ENCODE measurements at places on chromosomes 11 and 22. TPM values are rescaled to one million over a fixed set of nuclear protein-coding genes. Genes with fewer than 3 reads are reported as not detected.

FOXR1 gene
- total RNA-seq, result not detected

NCR3LG1 gene
- total RNA-seq, result 0.69 TPM

TTC9C gene
- 37.6 TPM for total RNA-seq

OR4C6 gene
- not detected for total RNA-seq

ABCC8 gene
- not detected for total RNA-seq

OR8B8 gene
- not detected for total RNA-seq

RBMXL2 gene
- total RNA-seq, result not detected

LDLRAD3 gene
- total RNA-seq, result 0.10 TPM

TMEM45B gene
- total RNA-seq, result 5.8 TPM

GPR83 gene
- not detected for total RNA-seq

FAM118B gene
- total RNA-seq, result 9.7 TPM

MAPK8IP1 gene
- 0.43 TPM for total RNA-seq

ASPHD2 gene
- 10.0 TPM for total RNA-seq

C22orf42 gene
- total RNA-seq, result not detected

MFRP gene
- not detected for total RNA-seq

ARHGAP42 gene
- not detected for total RNA-seq

HORMAD2 gene
- not detected for total RNA-seq

CSNK2A3 gene
- 2.2 TPM for total RNA-seq

XPNPEP3 gene
- total RNA-seq, result 20.1 TPM

RAG1 gene
- total RNA-seq, result 0.41 TPM

KLHDC7B gene
- total RNA-seq, result 7.7 TPM

TBX10 gene
- not detected for total RNA-seq

BRSK2 gene
- total RNA-seq, result 0.64 TPM

CASP5 gene
- total RNA-seq, result not detected

TKFC gene
- 118 TPM for total RNA-seq

VSIG2 gene
- total RNA-seq, result 0.34 TPM

STARD10 gene
- total RNA-seq, result 16.8 TPM

DDIAS gene
- total RNA-seq, result 19.4 TPM

PLET1 gene
- total RNA-seq, result not detected

NPAT gene
- total RNA-seq, result 28.7 TPM

LDHA gene
- total RNA-seq, result 1,579 TPM

ZP1 gene
- total RNA-seq, result not detected

MGAT3 gene
- 0.05 TPM for total RNA-seq

THRSP gene
- not detected for total RNA-seq

RHBDD3 gene
- total RNA-seq, result 20.2 TPM

STK33 gene
- 0.24 TPM for total RNA-seq

OR56A1 gene
- not detected for total RNA-seq

CELSR1 gene
- 0.24 TPM for total RNA-seq

FGF3 gene
- total RNA-seq, result not detected

OR9G4 gene
- total RNA-seq, result not detected

CHRM1 gene
- total RNA-seq, result not detected

SLC22A6 gene
- total RNA-seq, result not detected
